ENCODE measurements at places on chromosomes 3 and 15.
A peak's percentile ranks its signal among the peaks of the same experiment; 100 is the strongest.

DNA sequence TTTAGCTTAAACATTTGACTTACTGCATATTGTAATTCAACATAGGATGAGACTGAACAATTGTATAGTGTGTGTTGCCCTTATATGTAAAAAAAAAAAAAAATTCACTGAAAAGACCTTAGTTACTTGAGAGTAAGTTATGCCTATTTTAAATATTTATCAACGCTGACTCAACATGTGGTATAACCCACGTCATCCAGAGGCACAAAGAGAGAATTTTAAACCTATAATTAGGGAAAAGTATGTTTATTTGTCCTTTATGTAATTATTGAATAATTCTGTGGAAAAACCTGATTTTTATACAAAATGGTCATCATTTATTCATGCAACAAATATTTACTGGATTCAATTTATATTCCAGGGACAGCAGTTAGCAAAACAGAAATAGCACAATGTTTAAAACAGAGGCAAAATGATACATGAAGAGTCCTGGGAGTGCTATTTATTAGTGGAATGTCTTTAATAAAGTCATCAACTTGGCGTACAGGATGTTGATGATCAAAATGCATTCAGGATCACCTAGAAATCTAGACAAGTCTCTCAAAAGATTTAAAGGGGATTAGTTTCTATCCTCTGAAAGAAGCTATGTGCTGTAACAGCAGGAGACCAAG, 223.7 kb downstream of the PCCB start:
- no peak for DNase-seq

DNA sequence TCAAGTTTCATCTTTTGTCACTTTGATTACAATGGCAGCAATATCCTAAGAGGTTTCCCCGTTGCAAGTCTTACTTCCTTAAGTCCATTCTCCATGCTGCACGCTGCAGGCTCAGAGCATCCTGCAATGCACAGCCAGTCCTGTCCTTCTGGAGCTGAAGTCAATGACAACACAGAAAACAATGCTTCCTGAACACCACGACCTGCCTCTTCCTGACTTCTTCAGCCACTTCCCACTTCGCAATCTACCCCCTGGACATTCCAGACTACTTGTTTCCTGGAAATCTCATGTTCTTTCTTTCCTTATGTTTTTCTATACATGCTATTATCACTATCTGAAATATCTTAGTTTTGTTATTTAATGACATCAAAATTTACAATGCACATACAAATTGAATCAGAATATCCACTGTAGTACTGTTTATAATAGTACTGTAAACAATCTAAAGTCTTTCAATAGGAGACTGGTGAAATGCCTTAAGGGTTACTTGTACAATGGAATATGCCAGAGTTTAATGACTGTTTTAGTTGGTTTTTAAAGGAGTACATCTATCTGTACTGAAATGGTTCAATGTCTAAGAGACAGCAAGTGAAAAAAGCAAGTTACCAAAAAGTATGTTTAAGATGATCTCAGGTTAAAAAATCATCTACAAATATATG, 113.7 kb upstream of the PRTG start:
- DNase-seq = no peak

- no peak for DNase-seq
Observed at GRCh38 chr3:37024092-37024491, 30.8 kb downstream of the MLH1 start.

DNA sequence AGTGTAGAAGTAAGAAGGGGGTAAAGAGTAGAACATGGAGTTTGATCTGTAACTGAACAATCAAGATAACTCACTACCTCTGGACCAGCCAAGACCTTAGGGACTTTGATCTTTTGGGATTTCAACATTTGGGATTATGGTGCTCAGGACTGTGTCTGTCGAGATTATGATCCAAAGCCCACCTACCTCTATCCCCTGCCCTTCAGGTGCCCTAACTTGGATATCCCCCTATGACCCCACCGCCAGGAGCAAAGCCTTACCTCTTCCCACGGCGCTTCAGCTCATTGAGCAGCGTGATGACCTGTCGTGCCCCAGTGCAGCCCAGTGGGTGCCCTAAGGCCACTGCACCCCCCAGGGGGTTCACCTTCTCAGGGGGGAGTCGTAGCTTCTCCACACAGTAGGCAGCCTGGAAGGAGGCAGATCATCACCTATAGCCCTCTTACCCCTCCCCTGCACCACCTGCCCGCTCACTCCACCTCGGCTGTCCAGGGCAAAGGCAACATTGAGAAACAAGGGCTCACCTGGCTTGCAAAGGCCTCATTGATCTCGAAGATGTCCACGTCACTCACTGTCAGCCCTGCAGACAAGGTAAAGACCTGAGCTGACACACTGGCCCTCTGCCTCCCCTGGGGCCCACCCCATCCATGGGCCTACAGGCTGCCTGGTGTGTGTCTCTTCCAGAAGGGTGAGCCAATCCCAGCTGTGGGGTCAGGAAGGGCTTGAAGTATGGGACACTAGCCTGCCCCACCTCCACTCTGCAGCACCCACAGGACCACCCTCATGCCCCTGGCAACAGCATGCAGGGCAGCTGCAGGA, 11.4 kb downstream of the ACAA1 start:
- no peak for DNase-seq

DNA sequence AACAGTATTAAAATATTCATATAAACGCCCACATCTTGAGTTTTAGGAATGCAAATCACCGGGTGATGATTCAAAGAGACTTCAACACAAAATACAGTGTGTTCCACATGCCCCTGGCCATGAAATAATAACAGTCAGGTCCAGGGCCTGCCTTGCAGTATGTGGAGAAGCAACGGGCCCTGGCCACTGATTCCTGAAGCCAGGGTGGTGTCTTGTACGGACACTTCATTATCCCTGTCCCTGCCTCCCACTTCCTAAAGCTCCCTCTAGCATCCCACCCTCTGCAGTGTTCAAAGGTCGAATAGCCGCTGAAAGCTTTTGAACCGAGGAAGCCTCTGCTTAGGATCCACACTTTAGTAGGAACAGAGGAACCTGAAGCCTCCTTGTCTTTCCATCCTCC, 50.4 kb upstream of the PCSK6 start:
- no peak for DNase-seq

DNA sequence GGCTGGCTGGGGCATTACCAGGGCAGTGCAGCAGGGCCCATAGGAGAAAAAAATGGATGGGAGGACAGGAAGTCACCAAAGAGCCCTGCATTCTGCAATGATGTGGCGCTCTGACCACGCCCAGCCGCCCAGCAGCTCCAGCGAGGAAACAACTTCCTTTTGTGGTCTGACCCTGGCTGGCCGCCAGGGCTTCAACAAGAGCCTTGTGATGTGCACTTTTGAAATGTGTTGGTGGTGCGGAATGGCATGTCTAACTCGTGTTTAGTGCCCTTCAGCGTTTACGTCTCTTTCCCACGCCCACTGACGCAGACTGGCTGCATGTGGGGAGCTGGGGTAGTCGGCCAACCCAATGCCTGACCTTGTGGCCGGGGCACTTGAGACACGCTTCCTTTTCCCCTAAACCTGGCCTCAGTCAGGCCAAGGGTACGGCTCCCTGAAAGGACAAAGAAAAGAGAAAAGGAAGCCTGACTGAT, 81.9 kb upstream of the CTNNB1 start:
- DNase-seq = peak; percentile 84

DNA sequence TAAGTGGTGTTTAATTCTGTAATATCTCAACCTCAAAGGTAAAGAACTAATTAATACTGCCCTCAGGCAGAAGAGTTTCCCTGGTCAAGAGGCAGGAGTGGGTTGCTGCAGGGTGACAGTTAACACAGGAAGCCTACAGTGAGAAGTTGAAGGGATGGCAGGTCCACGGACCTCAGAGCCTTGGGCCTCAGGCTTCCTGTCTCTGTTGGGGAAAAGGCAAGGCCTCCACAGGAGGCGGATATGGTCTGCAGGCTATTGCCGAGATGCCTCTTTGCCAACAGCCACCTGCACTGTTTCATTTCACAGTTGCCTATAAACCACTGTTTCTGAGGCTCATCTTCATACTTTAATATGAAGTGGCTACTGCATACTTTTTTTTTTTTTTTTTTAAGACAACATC, 33.3 kb upstream of the RPN1 start:
- no peak for DNase-seq

- peak; percentile 3 for DNase-seq
Observed at GRCh38 chr3:25910997-25911396, 121.1 kb downstream of the OXSM start.

- no peak for DNase-seq
Observed at GRCh38 chr3:84092907-84093306, 865.9 kb upstream of the CADM2 start.

DNA sequence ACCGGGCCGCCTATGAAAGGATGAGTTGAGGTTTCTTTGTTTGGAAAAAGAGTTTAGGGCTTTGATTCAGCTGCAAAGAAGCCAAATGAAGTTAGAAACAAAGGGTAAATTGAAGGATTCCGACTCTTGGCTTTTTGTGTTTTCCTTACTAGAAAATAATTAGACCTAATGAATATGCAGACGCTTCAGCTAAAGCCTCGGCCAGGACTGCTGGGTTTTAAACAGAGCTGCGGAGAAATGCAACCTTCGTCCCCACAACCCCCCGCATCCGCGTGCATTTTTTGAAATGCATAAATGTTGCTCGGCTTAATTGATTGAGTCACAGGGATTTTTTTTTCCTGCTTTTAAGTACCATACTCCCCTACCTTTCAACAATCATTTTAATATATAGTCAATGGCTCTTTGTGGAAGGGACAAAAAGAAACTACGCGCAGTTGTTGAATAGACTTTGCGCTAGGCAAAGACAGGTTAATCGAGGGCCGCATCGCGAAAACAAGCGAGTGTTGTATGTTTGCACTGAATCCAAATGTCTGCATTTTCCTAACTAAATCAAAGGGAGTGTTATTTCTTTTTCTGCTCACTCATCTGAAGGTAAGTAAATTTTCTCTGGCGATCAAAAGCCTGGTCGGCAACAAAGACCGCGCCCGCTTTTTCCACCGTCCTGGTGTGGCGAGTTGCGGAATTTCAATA, 1.3 kb upstream of the ZIC4 start:
- DNase-seq = no peak

DNA sequence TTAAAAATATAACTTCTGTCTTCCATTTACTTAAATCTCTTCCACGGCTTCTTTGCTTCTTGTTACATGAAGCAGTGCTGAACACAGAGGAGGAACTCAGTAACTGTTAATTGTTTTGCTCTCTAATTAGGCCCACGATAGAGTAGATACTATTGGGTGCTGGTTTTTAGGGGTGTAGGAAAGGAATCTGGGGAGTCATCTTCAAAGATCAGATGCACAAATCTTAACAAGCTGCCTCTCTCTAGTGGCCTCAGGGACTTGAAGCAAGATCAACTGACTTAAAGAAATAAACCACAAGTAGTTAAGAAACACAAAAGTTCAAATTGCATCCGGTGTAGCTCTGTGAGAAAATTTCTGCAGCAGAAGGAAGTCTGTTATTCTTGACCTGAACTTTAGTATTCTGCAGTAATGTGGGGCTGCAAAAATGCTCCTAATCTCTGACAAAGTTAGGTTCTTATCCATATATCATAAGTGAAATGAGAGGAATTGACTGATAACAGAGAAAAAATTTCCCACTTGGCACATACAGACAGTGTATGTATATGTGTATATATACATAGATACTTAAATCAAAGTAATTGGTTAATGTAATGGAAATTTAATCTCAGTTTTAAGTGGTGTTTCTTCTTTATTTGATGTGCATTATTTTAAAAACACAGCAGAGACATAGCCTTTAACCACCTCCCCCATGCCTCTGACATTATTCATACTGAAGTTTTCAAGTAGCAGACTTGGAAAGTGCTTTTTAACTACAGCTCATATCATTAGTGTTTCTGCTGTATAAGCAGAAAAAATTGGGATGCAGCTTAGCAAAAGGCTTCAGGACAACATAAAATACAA, 51.8 kb downstream of the CHST2 start:
- peak; percentile 14 for DNase-seq
